ENCODE measurements at places on chromosomes 6 and 20. TPM values are rescaled to one million over a fixed set of nuclear protein-coding genes. Genes with fewer than 3 reads are reported as not detected.
A peak's percentile ranks its signal among the peaks of the same experiment; 100 is the strongest.

DNA sequence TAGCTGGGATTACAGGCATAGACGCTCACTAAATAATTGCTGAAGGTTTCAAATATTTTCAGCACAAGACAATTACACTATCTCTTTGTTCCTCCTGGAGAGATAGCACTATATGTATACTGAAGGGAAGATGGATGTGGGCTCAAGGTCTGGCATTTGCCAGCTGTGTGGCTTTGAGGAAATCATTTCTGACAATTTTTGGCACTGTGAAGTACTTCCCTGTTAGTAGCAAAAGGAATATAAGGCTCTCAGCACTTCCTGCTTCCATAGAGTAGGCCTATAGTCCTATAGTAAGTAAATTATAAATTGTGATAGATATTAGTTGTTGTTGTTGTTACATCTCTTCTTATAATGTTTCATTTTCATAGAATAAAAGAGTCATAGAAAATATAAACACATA lies 271.1 kb downstream of the SAMD5 start:
- H3K36me3 ChIP-seq: no peaks in the 10 kb centered on the region
- H3K4me3 ChIP-seq: no peak overlapping the region
- no peaks in the 10 kb centered on the region for H3K4me1 ChIP-seq

DNA sequence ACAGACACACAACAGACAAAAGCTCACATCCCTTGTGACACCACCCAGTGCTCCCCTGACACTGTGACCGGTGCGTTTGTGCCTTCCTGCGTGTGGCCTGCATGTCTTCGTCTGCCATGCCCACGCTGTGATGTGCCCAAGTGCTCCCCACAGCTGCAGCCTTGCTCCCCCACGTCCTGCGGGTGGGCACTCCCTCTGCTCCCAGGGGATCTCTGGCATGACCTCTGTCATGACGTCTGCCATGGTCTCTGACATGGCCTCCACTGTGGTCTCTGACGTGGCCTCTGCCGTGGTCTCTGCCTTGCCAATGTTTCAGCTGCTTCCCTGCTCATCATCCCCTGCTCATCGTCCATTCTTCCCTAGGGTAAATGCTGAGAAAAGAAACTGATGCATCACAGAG lies 200.9 kb downstream of the DLL1 start:
- DNase-seq: no peak
- peak overlapping the region; percentile 91 for H3K4me3 ChIP-seq
- H3K27ac ChIP-seq: peak overlapping the region; percentile 98
- H3K27me3 ChIP-seq: peaks cover 2% of the 10 kb centered on the region
- H3K36me3 ChIP-seq: no peaks in the 10 kb centered on the region

GRCh38 chr6:143513410-143513809 lies 1.9 kb upstream of the FUCA2 start:
- peak overlapping the region; percentile 71 for H3K4me3 ChIP-seq
- peak overlapping the region; percentile 34 for H3K27ac ChIP-seq
- DNase-seq: peak; percentile 86
- H3K36me3 ChIP-seq: peaks cover 12% of the 10 kb centered on the region
- no peaks in the 10 kb centered on the region for H3K27me3 ChIP-seq

DNA sequence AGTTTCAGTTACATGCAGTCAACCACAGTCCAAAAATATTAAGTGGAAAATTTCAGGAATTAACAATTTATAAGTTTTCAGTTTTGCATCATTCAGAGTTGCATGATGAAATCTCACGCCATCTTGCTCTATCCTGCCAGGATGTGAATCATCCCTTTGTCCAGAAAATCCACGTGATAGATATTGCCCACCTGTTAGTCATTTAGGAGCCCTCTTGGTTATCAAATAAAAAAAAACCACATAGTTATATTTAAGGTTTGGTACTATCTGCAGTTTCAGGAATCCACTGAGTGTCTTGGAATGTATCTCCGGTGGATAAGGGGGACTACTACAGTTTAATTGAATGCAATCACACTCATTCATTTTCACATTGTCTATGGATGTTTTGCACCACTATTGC lies 1249.0 kb upstream of the CITED2 start:
- no peaks in the 10 kb centered on the region for H3K4me1 ChIP-seq
- DNase-seq: no peak
- no peak overlapping the region for H3K4me3 ChIP-seq
- H3K27ac ChIP-seq: no peak overlapping the region
- no peaks in the 10 kb centered on the region for H3K36me3 ChIP-seq

DNA sequence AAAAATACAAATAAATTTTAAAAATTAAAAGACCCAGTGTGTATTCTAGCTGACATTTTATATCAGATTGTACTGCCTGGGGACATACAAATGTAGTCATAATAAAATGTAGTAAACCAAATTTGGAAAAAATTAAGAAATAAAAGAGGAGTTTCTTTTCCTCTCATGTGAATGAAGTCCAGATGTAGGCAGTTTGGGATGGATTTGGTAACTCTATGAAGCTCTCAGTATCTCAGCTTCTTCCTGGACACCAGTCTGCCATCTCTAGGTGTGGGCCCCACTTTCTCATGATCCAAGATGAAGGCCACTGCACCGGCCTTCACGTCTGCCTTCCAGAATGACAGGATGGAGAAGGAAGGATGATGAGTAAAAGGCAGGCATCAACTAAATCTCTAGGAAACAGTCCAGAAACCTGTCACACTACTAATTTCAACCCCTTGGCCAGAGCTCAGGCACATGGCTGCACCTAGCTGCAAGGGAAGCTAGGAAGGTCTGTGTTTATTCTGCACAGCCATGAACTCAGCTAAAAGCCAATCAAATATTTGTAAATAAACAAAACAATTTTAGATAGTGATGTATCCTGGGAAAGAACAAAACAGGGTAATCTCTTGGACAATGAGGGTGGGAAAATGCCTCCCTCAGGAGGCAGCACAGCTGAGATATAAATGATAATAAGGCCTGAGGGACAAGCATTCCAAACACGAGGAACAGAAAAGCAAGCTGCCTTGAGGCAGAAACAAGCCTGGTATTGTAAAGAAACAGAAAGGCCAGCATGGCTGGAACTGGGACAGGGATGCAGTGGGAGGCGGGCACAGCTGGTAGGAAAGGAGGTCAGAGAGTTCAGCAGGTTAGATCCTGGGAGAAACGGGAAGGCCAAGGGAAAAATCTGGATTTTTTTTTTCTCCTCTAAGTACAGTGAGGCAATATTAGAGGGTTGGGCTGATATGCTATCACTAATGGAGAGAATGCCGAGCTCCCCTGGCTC lies 88.5 kb upstream of the PTPN1 start:
- peaks cover 17% of the 10 kb centered on the region for H3K27me3 ChIP-seq
- no peak overlapping the region for H3K27ac ChIP-seq
- no peak overlapping the region for H3K4me3 ChIP-seq
- H3K4me1 ChIP-seq: peaks cover 2% of the 10 kb centered on the region
- DNase-seq: no peak

Gene DTNBP1
- total RNA-seq: 15.1 TPM

Gene HLA-F
- 270 TPM for total RNA-seq

DNA sequence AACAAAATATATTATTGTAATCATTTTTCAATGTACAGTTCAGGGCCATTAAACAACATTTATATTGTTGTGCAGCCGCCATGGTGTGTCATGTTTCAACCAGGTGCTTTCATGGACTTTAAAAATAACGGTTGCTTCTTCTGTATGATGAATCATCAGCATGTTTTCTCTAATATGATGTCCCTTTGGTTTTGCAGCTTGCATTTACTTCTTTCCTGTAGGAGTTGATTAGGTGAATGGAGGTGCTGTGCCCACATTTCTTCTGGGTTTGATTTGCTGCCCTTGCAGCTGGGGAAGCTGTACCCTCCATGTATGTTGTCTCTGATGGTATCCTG lies 54.9 kb upstream of the TULP4 start:
- no peak overlapping the region for H3K27ac ChIP-seq
- H3K36me3 ChIP-seq: peaks cover 2% of the 10 kb centered on the region
- H3K27me3 ChIP-seq: no peaks in the 10 kb centered on the region
- DNase-seq: no peak
- no peak overlapping the region for H3K4me3 ChIP-seq
- H3K4me1 ChIP-seq: peaks cover 28% of the 10 kb centered on the region

DNA sequence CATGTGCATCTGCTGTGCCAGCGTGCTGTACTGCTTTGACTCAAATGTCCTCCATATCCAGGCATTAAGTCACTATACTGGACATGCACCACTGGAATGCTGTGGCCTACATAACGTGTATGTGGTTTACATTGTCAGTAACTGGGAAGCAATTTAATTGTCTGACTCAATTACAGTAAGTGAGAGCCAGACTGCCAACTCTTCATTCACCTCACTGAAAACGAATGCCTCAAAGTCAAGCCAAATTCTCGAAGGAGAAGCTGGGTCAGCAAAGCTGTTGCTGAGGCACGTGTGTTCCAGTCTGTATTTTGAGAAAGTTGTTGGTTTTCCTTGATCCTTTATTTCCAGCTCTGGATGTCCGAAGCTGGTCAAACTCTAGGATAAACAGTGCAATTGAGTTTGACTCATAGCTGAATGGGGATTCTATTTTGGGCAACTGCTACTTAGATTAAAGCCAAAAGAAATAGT lies 534.3 kb downstream of the COL12A1 start:
- DNase-seq: no peak
- H3K4me1 ChIP-seq: no peaks in the 10 kb centered on the region
- no peak overlapping the region for H3K27ac ChIP-seq
- no peaks in the 10 kb centered on the region for H3K36me3 ChIP-seq
- H3K27me3 ChIP-seq: no peaks in the 10 kb centered on the region

Gene HSPA1B
- total RNA-seq: 156 TPM

GRCh38 chr6:34145161-34146020 lies 496 bp downstream of the GRM4 start:
- no peaks in the 10 kb centered on the region for H3K36me3 ChIP-seq
- peak; percentile 63 for DNase-seq
- peaks cover 4% of the 10 kb centered on the region for H3K4me1 ChIP-seq

DNA sequence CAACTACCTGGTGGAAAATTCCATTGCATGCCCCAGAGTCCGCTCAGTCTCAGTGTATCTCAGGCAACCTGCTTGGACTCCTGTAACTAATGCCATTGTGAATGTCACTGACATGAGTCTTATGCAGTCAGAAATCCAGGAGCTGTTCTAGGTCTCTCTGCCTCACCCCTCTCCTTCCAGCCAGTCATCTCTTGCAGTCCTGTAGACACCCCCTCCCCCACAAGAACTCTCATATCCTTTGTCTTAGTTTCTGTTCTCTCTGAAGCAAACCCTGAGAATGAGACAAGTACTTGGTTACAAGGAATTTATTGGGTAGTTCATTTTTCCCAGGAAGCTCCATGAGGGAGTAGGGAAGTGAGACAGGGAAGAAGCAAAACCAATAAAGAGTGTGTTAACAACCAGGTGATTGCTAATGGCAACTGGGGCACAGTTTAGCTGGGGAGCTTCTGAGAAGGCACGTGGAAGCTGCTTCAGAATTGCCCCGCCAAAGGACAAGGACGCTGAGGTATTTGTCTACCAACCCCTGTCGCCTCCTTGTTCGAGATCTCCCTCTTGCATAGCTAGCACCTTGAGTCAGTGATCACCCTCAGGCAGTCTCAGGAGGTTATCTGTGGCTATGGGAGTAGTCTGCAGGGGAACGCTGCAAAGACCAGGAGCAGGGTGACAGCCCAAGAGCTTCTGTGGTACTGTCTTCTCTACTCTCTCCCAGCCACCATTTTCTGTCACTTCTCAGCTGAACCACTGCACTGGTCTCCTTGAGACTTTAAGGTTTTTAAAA lies 911.4 kb upstream of the FLRT3 start:
- no peak for DNase-seq
- no peaks in the 10 kb centered on the region for H3K4me1 ChIP-seq
- no peak overlapping the region for H3K4me3 ChIP-seq
- no peaks in the 10 kb centered on the region for H3K27me3 ChIP-seq

GRCh38 chr6:147548921-147549475 lies 40.5 kb downstream of the SAMD5 start:
- no peak for DNase-seq
- no peak overlapping the region for H3K27ac ChIP-seq
- no peaks in the 10 kb centered on the region for H3K27me3 ChIP-seq
- no peaks in the 10 kb centered on the region for H3K36me3 ChIP-seq
- no peak overlapping the region for H3K4me3 ChIP-seq
- H3K4me1 ChIP-seq: no peaks in the 10 kb centered on the region

- H3K27me3 ChIP-seq: peaks cover 2% of the 10 kb centered on the region
- DNase-seq: no peak
- H3K4me3 ChIP-seq: no peak overlapping the region
- H3K36me3 ChIP-seq: no peaks in the 10 kb centered on the region
- peaks cover 23% of the 10 kb centered on the region for H3K4me1 ChIP-seq
Measured at GRCh38 chr20:50004229-50004628, 21.4 kb downstream of the SNAI1 start.

Gene TPX2
- 61.3 TPM for total RNA-seq

GRCh38 chr6:34514593-34515472 lies 41.3 kb downstream of the SPDEF start:
- peaks cover 9% of the 10 kb centered on the region for H3K27me3 ChIP-seq
- no peak overlapping the region for H3K27ac ChIP-seq
- H3K4me3 ChIP-seq: no peak overlapping the region
- DNase-seq: no peak
- H3K4me1 ChIP-seq: no peaks in the 10 kb centered on the region
- H3K36me3 ChIP-seq: no peaks in the 10 kb centered on the region

GRCh38 chr6:617456-618100 lies 39.3 kb downstream of the HUS1B start:
- DNase-seq: no peak
- peaks cover 27% of the 10 kb centered on the region for H3K36me3 ChIP-seq
- peaks cover 5% of the 10 kb centered on the region for H3K4me1 ChIP-seq
- no peaks in the 10 kb centered on the region for H3K27me3 ChIP-seq
- H3K4me3 ChIP-seq: no peak overlapping the region
- no peak overlapping the region for H3K27ac ChIP-seq

GRCh38 chr6:108633436-108633835 lies 72.7 kb downstream of the FOXO3 start:
- peaks cover 31% of the 10 kb centered on the region for H3K4me1 ChIP-seq
- no peak for DNase-seq
- no peaks in the 10 kb centered on the region for H3K36me3 ChIP-seq
- no peak overlapping the region for H3K27ac ChIP-seq

Gene ZNF391
- 0.92 TPM for total RNA-seq

Gene COL12A1
- total RNA-seq: 0.05 TPM

- H3K4me3 ChIP-seq: no peak overlapping the region
- no peaks in the 10 kb centered on the region for H3K27me3 ChIP-seq
- H3K36me3 ChIP-seq: no peaks in the 10 kb centered on the region
- no peaks in the 10 kb centered on the region for H3K4me1 ChIP-seq
- H3K27ac ChIP-seq: no peak overlapping the region
Measured at GRCh38 chr20:8557711-8558110, 425.6 kb downstream of the PLCB1 start.

Gene DNAH8
- not detected for total RNA-seq

GRCh38 chr6:131122007-131122406 lies 13.3 kb upstream of the AKAP7 start:
- H3K27me3 ChIP-seq: peaks cover 20% of the 10 kb centered on the region
- no peak overlapping the region for H3K4me3 ChIP-seq
- H3K4me1 ChIP-seq: no peaks in the 10 kb centered on the region
- H3K36me3 ChIP-seq: no peaks in the 10 kb centered on the region
- no peak overlapping the region for H3K27ac ChIP-seq
- no peak for DNase-seq

DNA sequence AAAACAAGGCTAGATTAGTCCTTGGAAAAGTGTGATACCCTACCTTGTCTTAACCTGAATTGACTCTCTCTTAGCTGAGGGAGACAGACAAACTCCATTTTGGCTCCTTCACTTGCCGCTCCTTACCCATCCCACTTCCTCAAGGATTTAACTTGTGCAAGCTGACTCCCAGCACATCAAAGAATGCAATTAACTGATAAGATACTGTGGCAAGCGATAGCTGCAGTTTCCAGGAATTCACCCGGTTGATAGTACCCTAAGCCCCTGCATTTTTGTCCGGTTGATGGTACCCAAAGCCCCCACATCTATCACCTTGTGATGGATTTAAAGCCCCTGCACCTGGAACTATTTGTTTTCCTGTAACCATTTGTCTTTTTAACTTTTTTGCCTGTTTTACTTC lies 1.9 kb upstream of the SERINC3 start:
- no peaks in the 10 kb centered on the region for H3K27me3 ChIP-seq
- H3K36me3 ChIP-seq: peaks cover 8% of the 10 kb centered on the region
- H3K4me1 ChIP-seq: peaks cover 26% of the 10 kb centered on the region
- DNase-seq: no peak
- H3K27ac ChIP-seq: no peak overlapping the region

Gene FAM184A
- 9.0 TPM for total RNA-seq

Measured in activated CD4-positive, alpha-beta T cell treated with anti-CD3 and anti-CD28 coated beads, Interleukin-2, amount 10 ng/mL, durations not matched to agents 24 days and 14 days (primary cell).